ENCODE measurements at places on chromosomes 12 and 14. TPM values are rescaled to one million over a fixed set of nuclear protein-coding genes. Genes with fewer than 3 reads are reported as not detected.

The ESPL1 gene
- total RNA-seq, result 4.8 TPM

The NANOG gene
- total RNA-seq, result not detected

The KCNC2 gene
- 0.43 TPM for total RNA-seq

The MTHFD1 gene
- total RNA-seq, result 30.9 TPM

The CLEC9A gene
- total RNA-seq, result not detected

The KRT6B gene
- total RNA-seq, result not detected

The GLT8D2 gene
- total RNA-seq, result 55.1 TPM

The EID3 gene
- 25.0 TPM for total RNA-seq

Data from fibroblast of villous mesenchyme (primary cell).